ENCODE measurements at places on chromosomes 7 and 10.

DNA sequence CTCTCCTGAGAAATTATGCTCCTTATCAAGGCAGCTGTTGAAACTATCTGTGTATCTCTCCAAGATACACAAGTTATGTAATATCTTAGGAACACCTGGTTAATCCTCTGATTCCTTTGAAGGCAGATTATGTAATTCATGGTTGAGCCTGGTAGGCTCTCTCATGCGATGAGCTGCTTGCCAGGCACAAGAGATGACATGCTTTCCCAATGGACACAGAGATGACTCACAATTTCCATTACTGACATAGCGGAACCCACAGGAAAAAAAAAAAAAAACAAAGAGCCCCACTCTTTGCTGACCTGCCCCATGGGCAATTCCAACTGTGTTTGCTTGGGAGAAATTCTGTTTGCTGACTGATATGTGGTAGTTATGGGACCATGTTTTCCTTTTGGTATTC lies 736.4 kb upstream of the PHF14 start:
- no peak for DNase-seq

DNA sequence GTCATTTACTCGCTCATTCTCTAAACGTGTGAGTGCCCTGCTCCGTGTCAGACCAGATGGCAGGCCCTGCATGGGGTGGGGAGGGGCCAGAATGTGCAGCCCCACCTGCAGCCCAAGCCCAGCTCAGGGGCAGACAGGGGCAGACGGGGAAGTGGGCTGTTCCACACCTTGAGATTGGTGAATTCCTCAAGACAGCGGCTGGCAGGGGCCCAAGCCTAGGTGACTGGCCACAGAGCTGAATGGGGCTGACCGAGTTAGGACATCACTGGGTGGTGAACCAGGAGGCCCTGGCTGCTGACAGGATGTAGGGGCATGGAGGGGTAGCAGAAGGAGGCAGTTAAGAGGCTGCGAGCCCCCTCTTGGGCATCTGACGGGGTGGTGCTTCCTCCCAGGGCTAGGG lies 79.1 kb downstream of the MGMT start:
- no peak for DNase-seq

GRCh38 chr7:24075426-24075810 lies 208.6 kb upstream of the NPY start:
- no peak for DNase-seq

DNA sequence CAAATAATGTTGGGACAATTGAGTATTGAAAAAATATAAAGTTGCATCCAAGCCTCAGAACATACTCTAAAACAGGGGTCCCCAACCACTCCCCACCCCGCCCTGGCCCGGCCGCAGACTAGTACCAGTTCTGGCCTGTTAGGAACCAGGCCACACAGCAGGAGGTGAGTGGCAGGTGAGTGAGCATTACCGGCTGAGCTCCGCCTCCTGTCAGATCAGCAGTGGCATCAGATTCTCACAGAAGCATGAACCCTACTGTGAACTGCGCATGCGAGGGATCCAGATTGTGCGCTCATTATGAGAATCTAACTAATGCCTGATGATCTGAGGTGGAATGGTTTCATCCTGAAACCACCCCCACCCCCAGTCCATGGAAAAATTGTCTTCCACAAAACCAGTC lies 19.4 kb downstream of the HIPK2 start:
- no peak for DNase-seq

DNA sequence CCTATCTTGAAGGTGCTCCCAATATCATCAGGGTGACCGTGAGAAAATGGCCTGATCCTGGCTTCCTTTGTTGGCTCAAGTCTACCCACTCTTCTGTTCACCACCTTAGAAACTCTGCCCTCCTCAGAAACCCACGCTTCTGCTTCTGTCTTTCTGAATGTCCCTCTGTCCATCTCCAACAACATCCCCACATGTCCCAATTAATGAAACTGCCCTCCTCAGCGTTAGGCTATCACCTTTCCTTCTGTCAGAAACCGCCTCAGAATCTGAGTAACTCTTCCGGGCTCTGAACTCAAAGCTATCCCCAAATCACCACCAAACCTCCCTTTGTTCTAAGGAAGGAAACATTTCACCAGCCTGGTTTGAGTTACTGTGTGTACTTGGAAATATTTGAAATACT lies 315.8 kb upstream of the ZNF32 start:
- peak; percentile 14 for DNase-seq

GRCh38 chr7:11830582-11831155 lies 1.3 kb downstream of the THSD7A start:
- DNase-seq, result no peak

DNA sequence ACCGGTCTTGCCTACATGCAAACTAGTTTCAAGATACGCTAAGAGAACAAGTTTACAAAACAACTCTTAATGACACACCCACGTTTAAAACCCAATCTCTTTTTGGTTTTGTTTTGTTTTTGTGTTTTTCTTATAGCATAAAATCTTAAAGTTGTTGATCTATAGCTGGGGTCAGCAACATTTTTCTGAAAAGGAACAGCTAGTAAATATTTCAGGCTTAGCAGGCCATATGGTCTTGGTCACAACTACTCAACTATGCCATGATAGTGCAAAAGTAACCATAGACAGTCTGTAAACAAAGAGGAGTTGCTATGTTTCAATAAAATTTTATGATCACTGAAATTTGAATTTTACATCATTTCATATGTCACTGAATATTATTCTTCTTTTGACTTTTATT lies 327.4 kb downstream of the AGMO start:
- no peak for DNase-seq

GRCh38 chr7:122919643-122920181 lies 33.5 kb upstream of the CADPS2 start:
- DNase-seq, result no peak

- DNase-seq, result no peak
These were observed 296.2 kb upstream of the SMIM30 start for GRCh38 chr7:113414401-113415035.

- DNase-seq, result no peak
These were observed 366.5 kb upstream of the KLF6 start for GRCh38 chr10:4151466-4151865.

- DNase-seq, result no peak
These were observed 93.5 kb upstream of the LYZL2 start for GRCh38 chr10:30722956-30723620.

DNA sequence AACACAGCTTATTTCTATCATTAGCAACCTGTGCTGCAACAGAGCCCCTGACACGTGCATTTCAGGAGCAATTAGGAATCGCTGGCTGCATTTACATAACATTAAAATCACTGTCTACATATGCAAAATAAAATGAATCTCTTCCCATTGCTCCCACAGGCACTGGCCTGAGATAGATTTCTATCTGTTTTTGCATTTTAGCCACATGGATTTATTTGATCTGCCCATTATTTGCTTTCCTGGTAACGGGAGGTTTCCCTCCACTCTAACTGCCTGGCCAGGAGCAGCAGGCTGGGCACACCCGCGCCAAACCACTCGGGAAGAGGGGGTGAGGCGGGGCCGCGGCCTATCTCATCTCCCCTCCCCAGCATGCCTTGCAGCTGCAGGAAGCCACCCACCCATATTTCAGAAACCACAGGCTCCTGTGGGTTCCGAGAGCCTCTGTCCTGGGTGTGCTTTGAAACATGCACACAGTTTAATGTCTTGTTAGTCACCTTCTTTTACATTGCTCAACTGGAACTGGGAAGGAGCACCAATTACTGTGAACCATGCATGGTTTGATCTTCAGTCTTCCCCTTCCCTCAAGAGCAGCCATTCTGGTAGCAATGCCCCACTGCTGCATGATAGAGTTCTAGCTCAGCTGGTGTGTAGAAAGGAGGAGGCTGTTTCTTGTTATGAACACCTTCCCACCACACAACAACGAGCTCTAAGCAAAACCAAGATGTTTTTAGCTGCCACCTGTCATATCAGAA lies 37.7 kb upstream of the IKZF1 start:
- DNase-seq, result peak; percentile 85

DNA sequence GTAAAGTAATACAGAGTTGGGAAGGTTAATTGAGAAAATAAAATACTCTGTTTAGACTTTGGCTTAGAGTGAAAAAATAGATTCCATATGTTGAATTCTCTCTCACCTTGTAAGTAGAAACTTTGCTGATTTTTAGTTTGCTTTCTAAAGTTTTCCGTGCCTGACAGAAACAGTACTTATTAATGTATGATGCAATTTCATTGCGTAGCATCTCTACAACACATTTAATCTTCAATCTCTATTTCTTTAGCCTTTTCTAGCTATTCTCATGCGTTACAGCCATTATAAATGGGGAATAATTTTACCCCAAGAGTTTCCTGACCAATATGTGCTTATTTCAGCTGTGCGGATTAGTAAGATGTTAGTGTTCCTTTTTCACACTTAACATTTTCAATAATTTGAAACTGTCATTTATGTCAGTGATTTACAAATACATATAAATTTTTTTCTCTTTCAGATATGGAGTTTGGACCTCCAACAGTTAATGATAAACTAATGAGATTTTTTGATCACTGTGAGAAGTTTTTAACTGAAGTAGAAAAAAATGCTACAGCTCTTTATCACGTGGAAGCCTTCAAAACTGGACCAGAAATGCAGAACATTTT lies 3.3 kb downstream of the MINPP1 start:
- no peak for DNase-seq

DNA sequence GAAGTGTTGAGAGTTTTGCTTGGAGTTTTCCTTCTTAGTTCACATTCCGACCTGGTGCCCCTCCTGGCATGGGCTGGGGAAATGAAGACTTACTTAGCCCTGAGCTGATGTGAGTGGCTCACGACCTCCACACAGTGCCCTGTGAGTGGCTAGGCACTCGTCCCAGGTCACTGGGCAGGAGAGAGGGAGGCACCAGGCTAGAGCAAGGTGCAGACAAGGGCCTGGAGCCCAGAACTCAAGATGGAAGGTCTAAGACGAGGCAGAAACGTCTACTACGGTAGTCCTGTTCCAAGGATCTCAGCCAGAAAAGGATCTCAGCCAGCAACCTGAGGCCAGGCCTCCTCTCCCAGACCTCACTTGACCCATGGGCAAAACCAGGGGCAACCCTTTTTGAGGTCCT lies 22.4 kb downstream of the ANXA11 start:
- no peak for DNase-seq

- DNase-seq, result no peak
These were observed 243.3 kb upstream of the CELF2 start for GRCh38 chr10:10774416-10774815.

- no peak for DNase-seq
These were observed 1014.1 kb downstream of the REEP3 start for GRCh38 chr10:64535131-64535867.

DNA sequence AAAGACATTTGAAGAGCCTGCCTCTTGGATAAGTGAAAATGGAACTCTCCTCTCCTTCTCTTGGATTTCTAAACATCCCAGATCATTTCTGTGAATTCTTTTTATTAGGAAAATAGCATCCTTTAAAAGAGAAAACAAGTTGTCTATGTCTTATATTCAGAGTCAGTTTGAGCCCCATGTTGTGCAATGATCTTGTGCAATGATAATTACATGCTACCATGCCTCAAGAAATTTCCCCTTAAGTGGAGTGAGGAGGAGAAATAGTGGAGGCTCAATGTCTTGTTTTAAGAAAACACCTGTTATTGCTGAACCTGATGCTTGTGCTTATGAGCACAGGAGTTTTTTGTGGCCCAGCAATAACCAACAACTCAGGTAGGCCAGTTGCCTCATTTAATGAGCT lies 103.6 kb downstream of the NPSR1 start:
- no peak for DNase-seq

GRCh38 chr7:47379629-47380324 lies 202.1 kb downstream of the TNS3 start:
- no peak for DNase-seq

DNA sequence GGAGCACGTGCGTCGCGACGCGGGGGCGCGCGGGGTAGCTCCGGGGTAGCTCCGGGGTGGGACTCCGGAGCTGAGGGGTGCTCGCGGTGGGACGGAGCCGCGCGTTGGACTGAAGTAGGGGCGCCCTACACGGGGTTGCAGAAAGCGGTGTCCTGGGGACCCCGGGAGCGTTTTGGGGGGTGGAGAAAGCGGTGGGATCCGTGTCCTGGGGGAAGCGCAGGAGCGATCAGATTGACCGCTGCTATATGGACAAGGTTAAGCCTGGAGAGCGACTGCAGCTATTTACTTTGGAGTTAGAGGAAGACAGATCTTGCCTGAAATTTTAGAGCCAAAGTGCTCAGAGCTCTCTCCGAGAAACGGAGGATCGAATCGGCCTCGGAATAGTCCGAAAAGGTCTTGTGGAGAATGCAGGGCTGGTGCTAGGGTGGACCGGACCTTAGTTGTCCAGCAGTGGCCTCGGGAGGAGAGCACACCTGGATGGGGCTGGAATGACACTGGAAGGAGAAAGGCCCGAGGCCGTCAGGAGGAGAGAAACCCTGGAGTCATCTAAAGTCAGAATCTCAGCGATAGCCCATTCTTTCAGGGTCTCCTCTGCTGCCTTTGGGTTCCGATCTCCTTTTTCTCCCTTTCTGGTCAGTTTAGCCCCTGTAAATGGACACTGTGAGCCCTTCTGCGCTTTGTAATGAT lies 564 bp downstream of the PDSS1 start:
- DNase-seq, result no peak

DNA sequence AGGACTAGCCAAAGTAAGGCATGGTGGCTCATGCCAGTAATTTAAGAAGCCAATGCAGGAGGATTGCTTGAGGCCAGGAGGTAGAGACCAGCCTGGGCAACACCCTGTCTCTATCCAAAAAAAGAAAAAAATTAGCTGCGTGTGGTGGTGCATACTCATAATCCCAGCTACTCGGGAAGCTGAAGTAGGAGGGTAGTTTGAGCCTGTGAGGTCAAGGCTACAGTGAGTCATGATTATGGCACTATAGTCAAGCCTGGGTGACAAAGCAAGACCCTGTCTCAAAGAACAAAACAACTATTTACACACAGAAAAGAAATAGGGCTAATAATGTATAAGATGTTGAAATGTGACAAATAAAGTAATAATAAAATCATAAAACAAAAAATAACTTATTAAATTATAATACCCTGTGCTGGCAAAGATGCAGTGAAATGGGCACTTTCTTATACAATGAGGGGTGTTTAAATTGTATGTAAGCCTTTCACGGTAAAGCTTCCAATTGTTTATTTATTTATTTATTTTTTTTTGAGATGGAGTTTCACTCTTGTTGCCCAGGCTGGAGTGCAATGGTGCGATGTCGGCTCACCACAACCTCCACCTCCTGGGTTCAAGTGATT lies 175.2 kb downstream of the TPST1 start:
- no peak for DNase-seq

GRCh38 chr7:50270531-50271018 lies 33.9 kb upstream of the IKZF1 start:
- DNase-seq, result peak; percentile 36

Data from stimulated activated CD8-positive, alpha-beta memory T cell treated with anti-CD3 and anti-CD28 coated beads, Interleukin-4, amount 100 ng/mL, for 48 hours (primary cell).